ENCODE measurements at places on chromosomes 4 and X.

GRCh38 chrX:12819222-12819621, 28.0 kb downstream of the PRPS2 start:
- no peak for DNase-seq

DNA sequence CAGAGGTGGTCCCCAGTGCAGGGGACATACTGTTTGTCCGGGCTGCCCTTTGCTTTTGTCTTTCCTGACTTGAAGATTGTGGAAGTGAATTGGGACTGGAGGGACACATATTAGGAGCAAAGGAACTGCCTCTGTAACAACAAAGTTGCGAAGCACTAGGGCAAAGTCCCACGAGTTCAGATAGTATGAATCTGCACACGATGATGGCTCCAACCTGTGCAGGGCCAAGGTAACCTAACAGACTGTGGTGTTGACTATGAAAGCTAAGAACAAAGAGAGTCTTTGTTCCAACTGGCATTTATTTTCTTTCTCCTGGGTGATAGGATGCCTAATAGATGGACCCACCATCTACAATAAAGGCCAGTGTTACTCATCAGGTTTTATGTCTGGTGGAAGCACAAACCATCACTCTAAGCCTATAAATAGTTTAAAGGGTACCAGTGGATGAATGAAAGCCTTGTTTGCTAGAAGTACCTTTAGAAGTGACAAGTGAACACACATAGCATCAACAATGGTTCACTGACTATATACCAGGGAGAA, 71.8 kb downstream of the TMA16 start:
- no peak for DNase-seq

DNA sequence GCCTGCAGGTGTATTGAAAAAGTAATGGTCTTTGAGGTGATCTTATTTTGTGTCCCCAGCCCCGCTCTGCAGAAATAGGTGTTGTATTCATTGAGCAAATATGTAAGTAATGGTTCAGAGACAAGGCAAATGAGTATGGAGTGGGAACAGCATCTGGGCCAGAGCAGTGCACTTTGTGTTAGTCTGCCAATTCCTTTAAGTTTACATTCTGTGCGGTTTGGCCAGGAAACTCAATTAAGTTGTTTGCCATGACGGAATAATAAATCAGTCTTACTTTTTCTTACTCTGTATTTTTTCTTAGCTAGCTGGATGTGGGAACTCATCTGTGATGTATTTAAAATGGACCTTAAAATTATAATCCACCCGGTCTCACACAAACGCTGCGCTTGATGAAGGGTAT, 12.6 kb downstream of the DCLK2 start:
- no peak for DNase-seq

- no peak for DNase-seq
Observed at GRCh38 chr4:151694961-151695720, 65.7 kb downstream of the GATB start.

GRCh38 chrX:103919270-103919637, 43.2 kb upstream of the TMSB15B start:
- DNase-seq: no peak

- no peak for DNase-seq
Observed at GRCh38 chr4:83013902-83014301, 3.3 kb upstream of the LIN54 start.

- DNase-seq: no peak
Observed at GRCh38 chrX:121781991-121782390, 734.6 kb downstream of the GLUD2 start.

- no peak for DNase-seq
Observed at GRCh38 chrX:151397741-151398070, 700 bp downstream of the VMA21 start.

DNA sequence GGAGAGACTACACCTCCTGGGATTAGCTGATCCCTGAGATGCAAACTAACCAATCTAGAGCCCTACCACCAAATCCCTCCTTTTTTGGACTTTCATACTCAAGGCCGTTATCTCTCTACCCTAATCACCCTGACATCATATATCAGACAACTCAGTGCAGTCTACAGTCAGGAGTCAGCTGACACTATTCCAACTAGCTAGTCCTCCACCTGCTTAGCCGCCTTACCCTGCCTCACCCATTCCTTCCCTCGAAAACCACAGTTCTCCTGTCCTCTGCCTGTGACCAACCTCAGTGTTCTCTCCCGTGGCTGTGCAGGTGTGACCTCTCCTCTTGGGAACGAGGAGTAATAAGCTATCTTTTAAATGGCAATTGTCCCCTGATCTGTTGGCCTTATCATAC, 1.8 kb upstream of the PPEF2 start:
- DNase-seq: no peak

DNA sequence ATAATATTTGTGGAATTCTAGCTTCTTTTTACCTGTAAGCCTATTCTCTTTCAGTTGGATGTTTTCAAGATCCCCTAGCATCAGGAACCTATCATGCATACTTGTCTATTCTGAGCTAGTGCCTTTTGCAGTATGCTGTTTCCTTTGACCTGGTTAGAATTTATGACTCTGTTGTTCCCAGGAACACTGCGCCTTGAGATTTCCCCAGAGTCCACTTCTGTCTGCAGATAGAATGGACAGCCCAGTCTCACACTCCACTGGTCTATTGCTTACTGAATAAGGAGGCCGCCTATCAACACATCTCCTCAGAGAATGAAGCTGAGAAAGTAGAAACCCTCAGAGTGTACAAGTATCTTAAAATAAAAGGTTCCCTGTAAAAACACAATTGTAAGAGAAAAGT, 465.1 kb upstream of the GALNTL6 start:
- no peak for DNase-seq

DNA sequence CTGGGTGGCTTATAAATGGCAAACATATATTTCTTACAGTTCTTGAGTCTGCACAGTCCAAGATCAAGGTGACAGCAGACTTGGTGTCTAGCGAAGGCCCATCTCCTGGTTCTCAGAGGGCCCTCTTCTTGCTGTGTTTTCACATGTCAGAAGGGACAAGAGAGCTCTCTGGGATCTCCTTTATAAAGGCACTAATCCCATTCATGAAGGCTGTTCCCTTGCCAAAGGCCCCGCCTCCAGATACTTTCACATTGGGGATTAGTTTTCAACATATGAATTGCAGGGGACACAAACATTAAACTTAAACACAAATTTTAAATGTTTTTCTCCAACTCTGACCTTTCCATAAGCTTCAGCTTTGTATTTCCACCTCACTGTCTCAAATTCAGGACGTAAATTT, 1135.0 kb upstream of the TENM3 start:
- no peak for DNase-seq

- no peak for DNase-seq
Observed at GRCh38 chr4:147054228-147054872, 108.7 kb upstream of the TTC29 start.

- no peak for DNase-seq
Observed at GRCh38 chrX:17692709-17693346, 44.5 kb upstream of the SCML1 start.

DNA sequence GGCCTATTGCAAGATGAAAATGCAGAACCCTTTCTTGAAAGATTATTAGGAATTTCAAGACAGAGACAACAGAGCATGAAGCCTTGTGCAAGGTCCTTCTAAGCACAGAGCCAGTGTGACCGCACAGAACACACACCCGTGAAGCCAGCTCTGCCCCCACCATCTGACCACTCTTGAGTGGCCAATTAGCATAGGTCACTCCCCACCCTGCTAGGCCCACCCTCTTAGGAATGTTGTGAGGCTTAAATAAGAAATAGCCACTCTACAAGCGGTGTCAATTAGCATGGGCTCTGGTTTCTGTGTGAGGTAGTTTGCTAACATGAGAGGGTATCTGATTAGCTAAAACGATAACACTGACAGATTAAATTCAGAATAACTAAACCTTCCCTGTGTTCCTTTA, 152.9 kb downstream of the PTTG2 start:
- no peak for DNase-seq

GRCh38 chrX:129161108-129161507, 362.2 kb downstream of the SMARCA1 start:
- no peak for DNase-seq

DNA sequence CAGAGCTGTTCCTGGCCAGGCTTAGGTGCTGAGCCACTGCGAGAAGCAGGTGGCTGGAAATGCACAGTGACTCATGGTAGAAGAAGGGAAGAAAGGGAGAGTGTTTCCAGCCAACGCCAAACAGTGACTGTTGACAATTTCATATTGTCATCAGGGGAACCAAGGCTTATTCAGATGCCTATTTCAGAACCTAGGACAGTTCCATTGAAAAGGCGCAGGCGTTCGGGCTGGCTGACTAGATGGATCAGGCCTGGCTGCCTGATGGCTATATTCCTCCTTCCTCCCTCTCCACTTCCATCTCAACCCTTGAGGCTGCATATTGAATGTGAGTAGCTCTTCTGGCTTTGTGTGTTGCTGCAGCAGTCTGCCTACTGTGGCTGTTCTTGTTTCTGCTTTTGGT, 73.0 kb upstream of the FRMPD4 start:
- DNase-seq: no peak

- no peak for DNase-seq
Observed at GRCh38 chrX:22081475-22082092, 49.5 kb downstream of the PHEX start.

DNA sequence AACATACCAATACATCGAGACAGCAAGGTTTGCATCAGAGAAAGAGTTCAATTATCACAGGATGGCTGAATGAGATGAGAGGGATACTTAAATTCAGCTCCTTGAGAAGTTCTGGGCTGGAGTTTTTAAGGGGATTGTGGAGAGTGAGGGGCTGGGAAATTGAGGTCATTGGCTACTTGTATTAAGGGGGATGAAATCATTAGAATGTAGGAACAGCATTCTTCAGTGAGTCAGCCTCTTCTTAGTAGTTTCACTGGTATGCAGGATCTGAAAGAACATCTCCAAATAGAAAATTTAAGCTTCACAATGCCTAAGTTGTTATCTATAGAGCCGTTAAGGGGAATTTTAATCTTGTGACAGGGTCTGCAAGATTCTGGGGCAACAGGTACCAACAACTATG, 211.6 kb upstream of the TAPT1 start:
- DNase-seq: no peak

DNA sequence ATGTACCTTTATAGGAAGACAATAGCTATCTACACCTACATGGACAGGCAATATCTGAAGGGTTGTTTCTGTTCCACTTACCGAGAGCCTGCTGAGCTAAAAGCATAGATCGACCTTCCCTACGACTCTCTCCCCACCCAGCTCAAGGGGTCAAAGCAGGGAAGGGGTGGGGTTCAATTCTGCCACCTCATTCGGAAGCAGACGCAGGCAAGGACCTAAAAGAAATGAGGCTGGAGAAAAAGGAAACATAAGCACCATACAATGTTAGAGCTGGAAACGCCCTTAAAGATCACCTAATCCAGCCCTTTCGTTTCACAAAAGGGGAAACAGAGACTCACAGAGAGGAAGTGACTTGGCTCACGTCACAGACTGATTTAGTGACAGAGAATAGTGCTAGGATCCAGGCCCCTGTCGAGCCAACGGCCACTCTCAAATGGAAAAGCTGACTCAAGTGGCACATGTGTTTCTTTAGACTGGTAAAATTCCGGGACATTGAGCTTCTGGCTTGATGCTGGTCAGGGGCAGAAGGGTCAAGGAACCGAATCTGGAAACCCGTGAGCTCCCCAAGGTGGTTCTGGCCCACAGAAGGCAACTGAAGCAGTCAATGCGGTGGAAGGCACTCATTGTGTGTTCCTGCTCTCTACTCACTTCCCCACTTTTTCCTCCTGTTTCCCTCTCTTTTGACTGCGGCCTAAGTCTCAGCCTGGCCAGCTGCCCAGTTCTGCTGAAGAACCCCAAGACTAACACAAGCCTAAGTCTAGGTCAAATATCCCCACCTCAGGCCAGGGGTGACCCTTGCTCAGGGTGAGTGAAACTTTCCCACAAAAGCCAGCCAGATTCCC, 7.5 kb downstream of the SEPTIN6 start:
- DNase-seq: no peak

GRCh38 chrX:638482-639131, 8.0 kb downstream of the SHOX start:
- DNase-seq: no peak

- DNase-seq: no peak
Observed at GRCh38 chrX:136967966-136968365, 65.8 kb downstream of the GPR101 start.

GRCh38 chr4:120819805-120820437, 102.6 kb downstream of the PRDM5 start:
- DNase-seq: no peak

DNA sequence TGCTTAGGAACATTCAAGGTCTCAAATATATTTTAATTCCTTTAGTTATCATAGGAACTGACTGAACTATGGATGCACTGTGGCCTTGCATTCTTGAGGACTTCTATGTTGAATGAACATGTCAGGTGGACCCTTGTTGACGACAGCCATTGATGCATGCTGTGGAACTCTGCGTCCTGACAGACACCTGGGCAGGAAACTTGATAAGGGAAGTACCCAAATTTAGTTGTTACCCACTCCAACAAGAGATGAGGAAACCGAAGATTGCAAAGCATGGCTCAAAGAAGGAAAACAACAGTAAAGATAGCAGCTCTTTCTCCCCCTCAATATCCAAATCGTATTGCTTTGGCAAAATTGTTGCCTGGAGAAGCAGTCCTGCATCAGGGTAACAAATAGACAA, 540.0 kb upstream of the NR3C2 start:
- DNase-seq: no peak
